B cell (primary cell): ENCODE measurements at places on chromosomes 5 and 9.

DNA sequence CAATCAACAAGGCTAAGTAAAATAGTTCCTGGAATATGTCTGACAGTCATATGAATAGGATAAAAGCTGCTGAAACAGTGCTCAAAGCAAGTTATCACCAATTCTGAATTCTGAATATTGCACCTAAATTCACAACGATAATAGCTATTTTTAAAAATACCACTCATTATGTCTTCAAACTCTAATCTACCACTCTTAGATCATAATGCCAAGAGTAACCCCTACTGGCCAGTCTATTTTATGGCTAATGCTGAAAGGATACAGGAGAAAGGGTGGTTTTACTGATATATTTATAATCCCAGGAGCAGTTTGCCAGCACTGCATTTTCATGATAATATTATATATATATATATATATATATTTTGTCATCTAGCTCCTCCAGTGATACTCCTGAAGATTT lies 232.8 kb downstream of the PDE4D start:
- peak; percentile 41 for DNase-seq

DNA sequence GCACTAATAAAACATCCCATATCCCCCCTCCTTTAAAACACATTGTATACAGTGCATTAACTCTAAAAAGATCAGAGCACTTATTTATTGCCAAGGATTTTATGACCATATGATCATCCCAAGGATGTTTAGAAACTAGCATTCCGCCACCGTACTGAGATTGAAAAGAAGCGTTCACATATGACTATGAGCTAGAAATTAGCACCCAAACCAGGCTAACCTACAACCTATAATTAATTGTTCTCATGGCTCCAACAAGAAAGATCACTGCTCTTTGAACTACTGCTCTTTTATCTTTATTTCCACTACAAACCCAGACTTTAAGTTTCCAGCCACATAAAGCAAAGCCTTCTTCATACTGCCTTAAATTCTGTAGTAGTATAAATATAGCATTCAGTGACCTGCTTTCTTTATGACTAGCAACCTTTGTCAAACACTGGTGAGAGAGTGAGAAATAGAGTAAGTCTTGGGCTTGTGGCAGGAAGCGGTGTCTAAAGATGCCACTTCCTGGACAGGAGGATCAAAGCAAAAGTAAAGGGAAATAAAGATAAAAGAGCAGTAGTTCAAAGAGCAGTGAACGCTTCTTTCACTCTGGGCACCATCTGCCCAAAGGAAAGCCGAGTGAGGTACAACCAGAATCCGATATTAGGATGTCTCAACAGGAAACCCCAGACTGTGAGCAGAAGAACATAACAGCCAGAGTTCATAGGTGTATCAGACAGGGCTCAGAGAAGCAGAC lies 151.1 kb upstream of the ERCC6L2 start:
- peak; percentile 25 for DNase-seq

- DNase-seq: no peak
Measured at GRCh38 chr9:5511476-5511875, 1.1 kb downstream of the PDCD1LG2 start.

DNA sequence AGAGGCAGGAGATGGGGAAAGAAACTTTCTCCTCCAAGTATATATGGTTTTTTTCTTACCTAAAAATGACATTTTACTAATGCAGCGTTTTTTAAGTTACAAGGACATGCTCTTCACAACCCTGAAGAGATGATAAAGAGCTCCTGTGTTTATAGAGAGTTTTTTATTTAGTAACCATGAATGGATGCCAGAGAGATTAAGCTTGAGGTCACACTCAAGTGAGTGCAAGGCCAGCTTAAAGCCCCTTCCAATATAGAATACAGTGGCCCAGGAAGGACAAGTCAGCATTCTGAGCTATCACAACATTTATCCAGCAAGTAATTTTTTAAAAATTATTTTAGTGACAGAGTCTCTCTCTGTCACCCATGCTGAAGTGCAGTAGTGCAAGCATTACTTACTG lies 6.7 kb upstream of the HAVCR2 start:
- no peak for DNase-seq

- DNase-seq: no peak
Measured at GRCh38 chr5:174872271-174872670, 147.9 kb downstream of the MSX2 start.

DNA sequence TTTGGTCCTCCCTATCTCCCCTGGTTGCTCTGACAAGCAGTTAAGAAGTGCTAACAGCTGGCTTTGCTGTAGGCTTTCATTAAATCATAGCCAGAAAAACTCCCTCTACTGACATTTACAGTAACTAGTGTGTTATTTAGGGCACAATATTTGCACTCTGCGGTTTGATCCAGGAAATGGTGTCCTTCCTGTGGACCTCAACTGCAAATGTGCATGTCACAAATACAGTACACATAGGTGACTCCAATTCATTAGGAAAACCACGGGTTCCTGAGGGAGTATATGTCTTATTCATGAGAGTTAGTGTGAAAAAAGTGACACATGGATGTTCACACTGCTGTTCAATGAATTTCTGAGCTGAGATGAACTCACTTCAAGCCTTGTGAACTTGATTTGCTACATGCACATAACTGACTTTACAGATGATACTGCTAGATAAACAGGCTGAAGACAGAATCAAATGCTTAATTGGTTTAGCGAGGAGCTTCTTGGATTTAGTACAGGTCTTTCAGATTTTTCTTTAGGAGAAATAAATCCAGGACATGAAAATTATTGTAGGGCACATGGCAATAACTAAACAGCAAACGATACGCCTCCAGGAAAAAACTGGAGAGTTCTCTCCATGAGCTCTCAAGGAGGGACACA lies 281.5 kb downstream of the EFNA5 start:
- DNase-seq: peak; percentile 33

GRCh38 chr5:132785365-132785764 lies 8.3 kb upstream of the SEPTIN8 start:
- no peak for DNase-seq

DNA sequence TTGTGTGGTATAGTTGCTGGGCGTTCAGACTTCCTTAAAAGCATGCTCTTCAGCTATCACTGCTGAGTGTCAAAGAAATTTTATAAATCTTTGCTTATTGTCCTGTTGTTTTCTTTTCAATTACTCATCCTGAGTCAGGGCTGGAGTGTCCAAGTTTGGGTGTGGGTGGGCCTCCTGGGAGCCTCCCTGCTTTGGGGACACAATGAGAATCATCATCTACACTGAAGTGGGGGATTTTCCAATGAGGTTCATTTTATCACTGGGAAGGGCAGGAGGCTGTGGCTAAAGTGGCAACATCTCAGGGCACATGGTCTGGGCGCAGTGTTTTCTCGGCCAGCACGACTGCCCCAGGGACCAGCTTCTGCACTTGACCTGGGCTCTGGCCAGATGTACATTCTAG lies 19.5 kb downstream of the GFPT2 start:
- no peak for DNase-seq

DNA sequence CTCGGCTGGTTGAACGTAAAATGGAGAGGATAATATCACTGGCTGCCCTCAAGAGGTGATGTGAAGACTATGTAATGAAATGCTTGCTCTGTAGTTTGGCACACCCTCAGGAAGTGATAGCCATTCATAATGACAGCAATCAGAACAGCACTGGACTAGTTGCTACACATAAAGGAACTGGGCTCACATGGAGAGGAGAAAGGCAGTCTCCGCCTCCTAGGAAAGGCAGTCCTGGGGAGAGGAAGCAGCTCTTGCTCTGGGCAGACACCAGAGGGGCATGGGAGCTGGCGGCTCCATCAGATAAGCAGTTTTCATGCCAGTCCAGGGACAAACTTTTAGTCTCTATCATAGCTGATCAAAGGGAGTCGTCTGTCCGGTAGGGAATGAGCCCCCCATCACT lies 46.9 kb downstream of the ARHGEF37 start:
- DNase-seq: no peak

DNA sequence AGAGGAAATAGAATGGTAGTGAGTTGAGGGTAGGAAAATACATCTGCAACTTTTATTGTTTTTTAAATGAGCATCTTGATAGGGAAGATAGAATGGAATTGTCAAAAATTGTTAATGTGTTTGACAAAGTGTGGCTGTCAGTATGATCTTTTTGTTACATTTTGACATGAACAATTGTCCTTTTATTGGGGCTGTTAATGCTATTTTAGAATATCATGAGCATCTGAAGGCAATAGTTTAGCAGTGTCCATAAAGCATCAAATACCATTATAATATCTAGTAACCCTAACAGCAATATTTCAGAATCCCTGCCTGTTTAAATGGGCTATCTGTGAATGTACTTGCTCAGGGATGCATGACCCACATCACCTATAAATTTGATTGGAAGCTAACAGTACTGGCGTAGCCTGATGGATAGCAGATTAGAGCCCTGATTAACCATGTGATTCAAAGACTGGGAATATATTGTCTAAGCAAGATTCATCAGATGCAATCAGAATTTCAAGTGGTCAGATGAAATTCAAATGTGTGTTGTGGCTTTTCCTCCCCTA lies 37.8 kb downstream of the TLE4 start:
- DNase-seq: no peak

DNA sequence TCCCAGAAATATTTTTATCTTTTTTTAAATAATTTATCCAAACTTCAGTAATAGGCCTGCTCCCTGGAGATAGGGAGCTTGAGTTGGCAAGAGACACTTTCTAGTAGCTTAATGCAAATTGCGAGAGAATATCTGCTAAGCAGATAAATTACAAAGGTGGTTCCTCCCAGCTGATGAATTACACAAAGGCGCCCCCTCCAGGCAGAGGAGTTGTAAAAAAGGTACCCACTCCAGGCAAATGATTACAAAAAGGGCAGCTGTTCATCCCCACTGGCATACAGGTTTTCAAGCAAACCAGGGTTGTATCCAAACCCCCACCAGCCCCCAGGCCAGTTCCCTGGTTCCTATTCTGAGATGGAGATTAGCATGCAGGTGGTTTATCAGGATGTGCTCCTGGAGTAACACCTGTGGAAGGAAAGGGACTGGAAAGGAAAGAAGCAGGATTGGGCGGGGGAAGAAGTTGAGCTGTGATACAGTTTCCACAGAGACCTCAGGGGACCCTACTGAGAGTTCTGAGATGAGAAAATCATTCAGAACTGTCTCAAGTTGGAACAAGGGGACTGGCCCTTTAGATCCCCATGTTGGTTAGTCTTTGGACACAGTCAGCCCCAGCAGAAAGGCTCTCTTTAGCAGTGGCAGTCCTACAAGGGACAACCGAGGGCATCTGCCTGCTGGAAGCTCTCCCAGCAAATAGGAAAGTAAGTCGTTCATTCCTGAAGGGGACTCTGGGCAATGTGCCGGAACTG lies 25.5 kb downstream of the ESM1 start:
- DNase-seq: no peak

- DNase-seq: no peak
Measured at GRCh38 chr9:81264516-81264915, 424.8 kb downstream of the TLE1 start.

GRCh38 chr5:125236007-125236406 lies 489.6 kb upstream of the ZNF608 start:
- no peak for DNase-seq

- no peak for DNase-seq
Measured at GRCh38 chr5:76692274-76692540, 23.7 kb upstream of the F2R start.

- no peak for DNase-seq
Measured at GRCh38 chr5:88480245-88480644, 211.6 kb upstream of the TMEM161B start.

DNA sequence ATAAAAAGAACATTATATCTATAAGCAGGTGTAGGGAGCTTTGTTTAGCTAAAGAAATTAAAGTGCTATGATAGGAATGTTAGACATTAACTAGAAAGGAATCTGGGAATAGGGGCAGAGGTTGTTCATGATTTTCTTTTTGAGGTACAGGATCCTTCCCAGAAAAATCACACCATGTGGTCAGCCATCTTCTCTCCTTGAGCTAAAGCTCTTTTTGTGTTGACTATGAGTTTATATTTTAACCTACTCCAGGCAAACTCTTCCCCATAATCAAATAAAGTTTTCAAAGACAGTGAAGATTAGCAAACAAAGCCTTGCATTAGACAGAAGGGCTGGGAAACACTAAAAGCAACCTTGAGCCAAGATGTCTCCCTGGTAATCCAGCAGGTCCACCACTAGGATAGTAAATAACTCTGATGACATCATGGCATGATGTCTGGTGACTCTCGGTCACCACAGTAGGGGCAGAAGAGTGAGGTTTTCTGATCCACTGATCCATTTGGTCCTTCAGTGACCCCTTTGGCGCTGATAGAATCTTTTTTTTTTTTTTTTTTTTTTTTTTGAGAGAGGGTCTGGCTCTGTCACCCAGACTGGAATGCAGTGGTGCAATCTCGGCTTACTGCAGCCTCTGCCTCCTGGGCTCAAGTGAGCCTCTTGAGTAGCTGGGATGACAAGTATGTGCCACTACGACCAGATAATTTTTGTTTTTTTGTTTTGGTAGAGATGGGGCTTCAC lies 30.6 kb upstream of the IL6ST start:
- DNase-seq: no peak

DNA sequence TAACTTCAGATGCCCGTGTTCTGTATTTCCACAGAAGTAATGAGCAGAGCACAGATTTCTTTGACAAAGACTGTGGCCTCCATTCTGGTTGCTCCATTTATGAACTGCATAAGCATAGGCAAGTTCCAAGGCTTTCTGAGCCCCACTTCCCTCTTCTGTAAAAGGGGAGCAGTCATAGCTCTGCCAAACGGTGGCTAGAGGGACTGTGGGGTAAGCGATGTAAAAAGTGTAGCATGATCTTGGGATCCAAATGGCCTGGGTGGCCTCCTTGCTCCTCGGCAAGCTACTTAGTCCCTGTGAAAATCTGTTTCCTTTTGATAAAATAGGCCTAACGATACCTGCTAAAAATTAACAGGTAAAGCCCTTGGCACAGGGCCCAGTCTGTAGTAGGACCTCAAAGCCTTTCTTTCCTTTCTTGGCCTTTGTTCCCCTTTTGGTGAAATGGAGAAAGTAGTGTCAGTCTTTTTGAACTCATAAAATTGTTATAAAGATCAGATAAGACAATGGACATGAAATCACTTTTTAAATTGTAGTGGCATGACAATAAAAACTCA lies 646.6 kb downstream of the ACTL7B start:
- DNase-seq: no peak

- DNase-seq: peak; percentile 30
Measured at GRCh38 chr9:107422189-107423185, 67.1 kb downstream of the KLF4 start.

DNA sequence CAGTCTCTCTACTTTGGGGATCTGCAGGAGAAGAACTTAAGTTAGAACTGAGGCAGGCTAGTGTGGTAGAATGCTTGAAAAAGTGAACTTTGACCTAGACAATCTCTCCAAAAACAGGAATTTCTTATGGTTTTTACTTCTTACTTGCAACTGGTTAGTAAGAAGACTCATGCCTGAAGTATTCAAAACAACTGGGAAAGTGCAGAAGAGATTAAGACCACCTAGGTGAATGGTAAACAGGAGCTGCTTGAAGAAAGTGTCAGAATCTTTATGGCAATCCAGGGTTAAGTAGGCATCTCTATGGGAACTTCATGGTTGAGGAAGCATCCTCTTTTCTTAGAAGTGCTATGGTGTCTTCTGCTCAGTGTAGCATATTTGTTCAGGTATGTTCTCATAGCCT lies 428.6 kb upstream of the TLE4 start:
- no peak for DNase-seq

DNA sequence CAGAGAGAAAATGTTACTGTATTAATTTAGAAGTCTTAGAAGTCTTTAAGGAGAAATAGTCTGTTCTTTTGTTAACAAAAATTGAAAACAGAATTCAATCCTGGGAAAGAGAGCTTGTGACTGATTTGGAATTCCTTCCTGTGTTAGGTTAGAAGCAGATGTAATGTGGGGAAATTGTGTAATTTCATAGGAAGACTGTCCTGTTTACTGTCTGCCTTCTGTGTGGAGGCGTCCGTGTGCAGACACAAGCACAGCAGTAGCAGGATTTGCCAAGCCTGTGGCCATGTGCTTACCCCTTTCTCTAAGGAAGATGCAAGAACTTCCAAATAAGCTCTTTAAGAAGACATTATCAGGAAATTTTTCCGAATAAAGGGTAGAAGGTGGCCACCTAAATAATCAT lies 36.7 kb upstream of the F2R start:
- no peak for DNase-seq
